ENCODE measurements at places on chromosomes 4 and X.

- DNase-seq = no peak
These were observed 95.8 kb downstream of the MBNL3 start for GRCh38 chrX:132393085-132393484.

GRCh38 chrX:64427281-64427680 lies 32.0 kb upstream of the MTMR8 start:
- no peak for DNase-seq

DNA sequence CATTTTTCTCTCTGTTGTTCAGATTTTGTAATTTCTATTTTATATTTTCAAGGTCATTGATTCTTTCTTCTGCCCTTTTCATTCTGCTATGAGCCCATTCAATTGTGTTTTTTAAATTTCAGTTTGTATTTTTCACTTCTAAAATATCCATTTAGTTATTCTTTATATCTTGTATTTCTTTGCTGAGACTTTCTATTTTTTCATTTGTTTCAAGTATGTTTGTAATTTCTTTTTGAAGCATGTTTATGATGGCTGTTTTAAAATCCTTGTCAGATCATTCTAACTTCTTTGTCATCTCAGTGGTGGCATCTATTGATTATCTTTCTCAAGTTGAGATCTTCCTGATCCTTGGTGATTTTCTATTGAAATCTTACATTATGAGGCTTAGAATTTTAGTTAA lies 157.2 kb upstream of the USP9X start:
- DNase-seq = no peak

- DNase-seq = no peak
These were observed 5.9 kb downstream of the ADD1 start for GRCh38 chr4:2849267-2850152.

DNA sequence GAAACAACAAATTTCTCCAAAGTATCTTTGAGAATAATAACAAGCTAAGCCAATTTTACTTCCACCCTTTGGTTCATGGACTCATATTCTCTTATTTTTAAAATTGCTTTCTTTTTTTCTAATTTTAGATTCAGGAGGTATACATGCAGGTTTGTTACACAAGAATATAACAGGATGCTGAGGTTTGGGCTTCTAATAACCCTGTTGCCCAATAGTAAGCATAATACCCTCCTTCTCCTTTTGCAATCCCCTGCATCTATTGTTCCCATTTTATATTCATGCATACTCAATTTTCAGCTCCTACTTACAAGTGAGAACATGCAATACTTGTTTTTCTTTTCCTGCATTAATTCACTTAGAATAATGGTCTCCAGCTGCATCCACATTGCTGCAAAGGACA lies 202.3 kb upstream of the FSTL5 start:
- no peak for DNase-seq

- no peak for DNase-seq
These were observed 6.4 kb upstream of the HERC3 start for GRCh38 chr4:88585917-88586316.

DNA sequence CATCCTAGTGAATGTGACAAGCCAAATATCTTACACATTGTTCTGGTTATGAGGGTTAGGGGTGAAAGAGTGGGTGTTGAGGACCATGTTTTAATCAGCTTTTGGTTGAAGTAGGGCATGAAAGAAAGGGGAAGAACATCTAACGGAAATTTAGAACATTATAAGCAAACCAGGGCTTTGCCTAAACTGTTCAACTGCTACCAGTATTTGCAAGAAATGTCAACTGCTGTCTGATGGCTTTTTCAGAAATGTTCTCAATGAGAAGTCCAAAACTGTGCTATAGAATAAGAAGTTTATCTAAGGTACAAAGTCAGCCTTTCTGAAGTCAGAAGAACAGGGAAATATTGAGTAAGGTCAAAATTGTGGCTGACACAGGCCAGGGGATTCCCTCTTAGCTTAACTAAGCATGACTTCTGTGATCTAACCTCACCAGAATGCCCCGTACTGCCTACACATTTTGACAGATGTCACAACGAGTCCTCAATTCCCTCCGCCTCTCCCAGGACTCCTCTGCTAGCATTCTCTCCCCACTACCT lies 67.1 kb downstream of the DTHD1 start:
- DNase-seq = no peak

GRCh38 chrX:132292793-132293192 lies 73.5 kb upstream of the RAP2C start:
- DNase-seq = no peak

GRCh38 chr4:40812386-40812785 lies 62.6 kb downstream of the NSUN7 start:
- no peak for DNase-seq
